Brain pericyte (primary cell): ENCODE measurements at places on chromosomes 3 and 15.

GRCh38 chr3:127151992-127152650 lies 40.8 kb upstream of the PRR23E start:
- DNase-seq: no peak

GRCh38 chr15:100862162-100862561 lies 17.5 kb upstream of the ALDH1A3 start:
- no peak for DNase-seq

- peak; percentile 13 for DNase-seq
These were observed 136.5 kb upstream of the MLF1 start for GRCh38 chr3:158434412-158435038.

DNA sequence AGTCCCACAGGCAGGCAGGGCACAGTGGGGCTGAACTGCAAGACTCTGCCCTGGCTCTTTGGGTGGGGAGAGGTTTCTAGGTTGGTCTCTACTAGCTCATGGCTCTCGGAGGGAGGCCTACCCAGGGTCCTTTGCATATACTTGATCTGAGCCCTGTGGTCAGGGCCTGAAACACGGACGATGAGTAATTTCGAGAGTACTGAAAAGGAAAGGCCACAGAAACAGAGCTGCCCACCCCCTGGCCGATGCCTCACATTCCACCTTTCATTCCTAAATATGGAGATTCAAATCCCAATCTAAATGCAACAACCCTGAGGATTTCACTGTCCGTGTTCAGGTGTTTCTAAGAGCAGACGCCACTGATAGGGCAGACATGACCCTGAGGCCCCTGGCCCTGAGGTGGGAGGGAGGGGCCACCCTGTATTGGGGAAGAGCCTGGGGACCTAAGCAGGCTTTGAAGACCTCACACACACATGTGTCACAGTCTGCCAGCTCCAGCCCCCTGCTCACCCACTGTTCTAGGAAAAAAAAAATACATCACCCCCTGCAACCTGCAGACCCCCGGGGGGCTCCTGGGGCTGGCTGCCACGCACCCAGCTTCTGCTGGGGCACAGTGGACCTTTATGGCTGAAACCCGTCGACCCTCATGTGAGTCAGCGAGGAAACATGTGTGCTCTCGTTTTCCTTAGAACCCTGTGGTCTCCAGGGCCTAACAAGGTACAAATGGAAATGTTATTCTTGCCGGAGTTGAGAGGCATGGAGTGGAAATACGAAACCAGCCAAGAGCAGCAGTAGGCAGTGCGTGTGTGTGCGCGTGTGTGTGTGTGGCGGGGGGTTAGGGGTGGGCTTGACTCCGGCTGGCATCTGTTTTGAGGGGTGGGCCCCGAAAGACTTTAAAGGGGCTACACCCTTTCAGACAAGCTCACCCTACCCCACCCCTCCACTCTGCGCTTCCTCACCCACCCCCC lies 112.7 kb downstream of the CHSY1 start:
- DNase-seq: peak; percentile 70

GRCh38 chr15:57751177-57751800 lies 44.8 kb downstream of the POLR2M start:
- no peak for DNase-seq

DNA sequence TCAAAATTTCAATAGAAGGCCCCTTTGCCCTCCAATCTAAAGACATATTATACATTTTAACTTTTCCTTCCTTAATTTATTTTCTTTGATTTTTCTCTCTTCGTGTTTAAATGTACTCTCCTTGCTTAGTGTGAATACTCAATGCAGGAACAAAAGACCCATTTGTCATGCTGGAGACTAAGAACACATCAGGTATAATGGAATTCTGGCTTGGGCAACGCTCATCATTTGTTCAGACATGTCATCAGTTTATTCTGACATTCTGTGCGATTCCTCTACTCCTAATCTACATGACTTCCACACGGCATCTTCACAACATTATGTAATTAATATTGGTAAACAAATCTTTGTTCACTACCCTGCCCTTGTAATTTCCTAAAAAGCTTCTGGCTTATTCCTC lies 136.6 kb upstream of the LRRN1 start:
- DNase-seq: no peak

GRCh38 chr3:104519468-104520227 lies 847.1 kb upstream of the ALCAM start:
- no peak for DNase-seq

DNA sequence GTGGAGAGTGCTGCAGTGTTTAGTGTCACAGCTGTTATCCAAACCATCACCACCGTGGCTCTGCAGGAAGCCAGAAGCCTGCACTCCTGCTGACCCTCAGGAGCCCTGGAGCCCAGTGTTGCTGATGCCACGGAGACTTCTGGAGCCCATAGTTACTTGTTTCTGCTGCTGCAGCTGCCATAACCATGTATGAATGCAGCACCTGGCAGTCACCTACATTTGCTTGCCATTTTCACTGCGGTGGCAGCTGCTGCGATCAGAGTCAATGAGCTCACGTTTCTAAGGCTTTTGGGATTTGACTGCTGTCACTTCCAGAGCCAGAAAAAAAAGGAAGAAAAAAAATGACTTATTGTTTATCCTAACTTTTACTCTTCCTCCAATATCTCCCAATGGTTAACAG lies 299.2 kb upstream of the THRB start:
- DNase-seq: no peak

DNA sequence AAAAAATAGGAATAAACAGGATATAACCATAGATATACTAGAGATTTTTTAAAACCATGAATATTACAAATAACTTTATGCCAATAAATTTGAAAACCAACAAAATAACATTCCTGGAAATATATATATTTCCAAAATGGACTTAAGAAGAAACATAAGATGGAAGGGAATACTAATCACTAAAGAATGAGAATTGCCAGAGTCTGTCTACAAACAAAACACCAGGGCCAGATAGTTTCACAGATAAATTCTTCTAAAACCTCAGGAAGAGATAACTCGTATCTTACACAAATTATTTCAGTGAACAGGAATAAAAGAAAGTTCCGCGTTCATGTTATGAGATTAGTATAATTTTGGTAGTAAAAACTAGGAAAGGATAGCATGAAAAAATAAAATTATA lies 107.3 kb downstream of the HERC1 start:
- no peak for DNase-seq

GRCh38 chr3:57896691-57897090 lies 111.5 kb upstream of the FLNB start:
- DNase-seq: no peak

- DNase-seq: no peak
These were observed 339.6 kb downstream of the RORA start for GRCh38 chr15:60889491-60889890.

- no peak for DNase-seq
These were observed 12.1 kb downstream of the GOLM2 start for GRCh38 chr15:44300572-44300971.

DNA sequence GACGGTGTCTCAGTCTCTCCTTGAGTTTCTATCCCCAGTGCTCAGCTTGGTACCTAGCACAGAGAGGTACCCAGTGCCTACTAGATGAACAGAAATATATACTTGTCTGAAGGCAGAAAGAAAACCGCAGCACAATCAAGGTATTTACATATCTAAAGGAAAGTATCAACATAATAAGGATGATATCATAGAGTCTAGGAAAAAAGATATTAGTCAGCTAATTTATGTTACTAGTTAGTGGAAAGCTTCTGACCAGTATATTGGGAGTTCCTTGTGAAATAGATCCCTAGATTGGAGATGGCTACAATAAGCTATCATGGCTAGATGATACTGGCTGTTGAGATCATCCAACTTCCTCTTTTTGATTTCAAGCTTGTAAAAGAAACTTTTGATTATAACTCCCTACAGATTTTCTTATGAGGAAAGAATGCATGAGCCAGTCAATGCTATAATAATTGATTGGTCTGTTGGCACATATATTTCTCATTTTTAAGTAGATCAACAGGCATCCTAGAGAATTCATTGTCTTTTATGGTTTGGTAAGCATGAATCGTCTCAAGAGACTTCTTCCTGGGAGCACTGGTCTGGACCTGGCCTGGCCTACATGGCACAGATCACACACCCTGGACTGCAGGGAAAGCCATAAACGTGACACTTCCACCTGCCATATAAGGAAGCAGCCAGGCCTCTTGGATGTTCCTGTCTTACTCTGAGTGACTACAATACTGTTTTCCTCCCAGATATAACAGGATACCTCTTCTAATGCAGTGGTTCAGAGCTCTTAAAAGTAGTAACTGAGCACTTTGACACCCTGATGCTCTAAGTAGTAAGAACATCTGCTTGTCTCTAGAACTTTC lies 60.7 kb downstream of the IMPG2 start:
- DNase-seq: no peak

- DNase-seq: no peak
These were observed 230.0 kb downstream of the ERC2 start for GRCh38 chr3:56238299-56238698.

GRCh38 chr3:105594219-105594618 lies 227.5 kb downstream of the ALCAM start:
- DNase-seq: no peak

DNA sequence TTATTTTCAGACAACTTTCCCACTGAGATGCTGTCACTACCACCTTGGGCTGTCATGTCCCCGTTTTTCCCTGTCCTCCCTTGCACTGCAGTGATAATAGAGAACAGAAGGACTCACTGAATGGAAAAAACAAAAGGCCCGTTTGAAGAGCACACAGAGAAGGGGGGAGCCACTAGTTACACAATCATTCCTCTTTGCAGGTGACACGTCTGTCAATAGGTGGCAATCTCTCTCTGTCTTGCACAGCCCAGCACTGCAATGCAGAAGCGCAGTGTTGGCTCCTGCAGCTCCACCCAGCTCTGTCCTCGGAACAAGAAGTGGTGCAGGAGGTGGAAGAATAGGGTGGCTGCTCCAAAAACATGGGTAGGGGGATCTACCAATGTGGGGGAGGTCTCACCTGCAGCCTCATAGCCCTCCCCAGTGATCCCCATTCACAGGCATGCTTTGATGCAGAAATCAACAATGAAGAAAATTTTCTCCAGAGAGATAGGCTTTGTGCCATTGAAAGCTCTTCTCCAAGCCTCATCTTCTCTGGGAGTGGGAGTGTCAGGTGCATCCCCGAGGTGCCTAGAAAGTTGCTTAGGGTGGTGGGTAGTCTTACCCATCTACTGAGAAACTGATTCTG lies 31.8 kb downstream of the FSTL1 start:
- DNase-seq: no peak

GRCh38 chr15:31245756-31246155 lies 80.9 kb upstream of the KLF13 start:
- no peak for DNase-seq

DNA sequence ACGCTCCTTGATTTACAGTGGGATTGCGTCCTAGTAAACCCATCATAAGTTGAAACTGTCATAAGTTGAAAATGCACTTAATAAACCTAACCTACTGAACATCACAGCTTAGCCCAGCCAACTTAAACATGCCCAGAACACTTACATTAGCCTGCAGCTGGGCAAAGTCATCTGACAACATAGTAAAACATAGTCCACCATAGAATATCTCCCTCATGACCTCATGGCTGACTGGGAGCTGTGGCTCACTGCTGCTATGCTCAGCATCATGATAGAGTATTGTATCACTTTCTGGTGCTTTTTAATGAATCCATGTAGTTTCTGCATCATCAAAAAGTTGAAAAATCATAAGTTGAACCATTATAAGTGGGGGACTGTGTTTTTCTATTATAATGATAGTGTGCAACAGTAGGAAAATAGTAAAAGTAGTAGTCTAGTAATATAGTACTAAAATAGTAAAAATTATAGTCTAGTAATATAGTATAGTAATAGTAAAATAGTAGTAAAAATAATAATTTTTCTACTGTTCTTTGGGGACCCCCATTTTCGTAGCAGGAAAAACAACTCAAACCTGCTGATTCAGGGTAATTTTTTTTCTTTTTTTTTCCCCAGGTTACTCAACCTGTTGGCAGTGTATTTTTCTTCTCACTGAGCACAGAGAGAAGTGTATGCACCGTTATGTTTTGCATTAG lies 233.5 kb downstream of the MYRIP start:
- DNase-seq: no peak

DNA sequence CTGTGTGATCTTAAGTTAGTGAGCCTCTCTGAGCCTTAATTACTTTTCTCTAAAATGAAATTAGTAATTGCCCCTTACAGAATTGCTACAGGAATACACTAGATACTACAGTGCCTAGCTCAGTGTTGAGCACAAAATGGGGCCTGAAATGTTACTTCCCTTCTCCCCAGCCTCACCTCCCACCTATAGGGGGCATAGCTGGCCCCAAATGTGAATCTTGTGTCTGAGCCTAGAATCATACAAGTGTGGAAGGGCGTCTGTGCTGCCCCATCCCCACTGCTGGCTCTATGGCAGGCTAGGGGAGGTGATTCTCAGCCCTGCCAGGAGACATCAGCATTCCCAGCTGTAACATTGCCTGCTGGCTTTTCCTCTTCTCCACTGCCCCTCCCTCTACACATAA lies 42.7 kb downstream of the IFT122 start:
- no peak for DNase-seq

- DNase-seq: no peak
These were observed 32.8 kb downstream of the CDIN1 start for GRCh38 chr15:36612063-36612788.

DNA sequence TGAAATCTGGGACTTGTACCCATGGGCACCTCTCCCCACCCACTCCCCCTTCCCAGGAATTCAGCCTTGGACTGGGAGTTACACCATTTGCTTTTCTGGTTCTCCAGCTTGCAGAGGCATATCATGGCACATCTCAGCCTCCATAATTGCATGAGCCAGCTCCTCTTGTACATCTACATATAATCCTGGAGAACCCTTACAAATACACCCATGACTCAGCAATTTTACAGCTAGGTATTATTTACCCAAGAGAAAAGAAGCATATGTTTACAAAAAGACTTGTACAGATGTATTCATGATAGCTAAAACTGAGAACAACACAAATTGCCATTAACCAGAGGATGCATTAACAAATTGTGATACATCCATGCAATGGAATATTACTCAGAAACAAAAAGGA lies 58.4 kb downstream of the RPLP1 start:
- DNase-seq: no peak

DNA sequence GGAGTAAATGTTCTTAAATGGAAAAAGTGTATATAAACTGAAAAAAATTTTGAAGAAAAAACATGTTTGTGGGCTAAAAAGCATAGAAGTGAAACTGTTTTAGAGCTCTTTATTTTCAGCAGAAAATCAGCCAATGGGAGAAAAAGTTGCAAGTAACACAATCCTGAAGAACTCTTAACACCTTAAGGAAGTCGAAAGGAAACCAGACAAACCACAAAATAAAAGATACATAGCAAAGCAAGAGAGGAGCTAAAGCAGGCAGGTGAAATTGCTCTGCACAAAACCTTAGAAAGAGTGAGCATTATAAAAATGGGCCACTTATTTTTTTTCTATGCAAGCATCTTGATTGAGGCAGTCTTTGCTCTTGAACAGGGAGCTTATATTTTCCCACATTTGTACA lies 300.5 kb downstream of the RAP2B start:
- no peak for DNase-seq

- DNase-seq: peak; percentile 71
These were observed 42.0 kb upstream of the CFAP161 start for GRCh38 chr15:81091889-81092558.

GRCh38 chr3:119146578-119147375 lies 812 bp downstream of the TEX55 start:
- no peak for DNase-seq

- no peak for DNase-seq
These were observed 4.5 kb downstream of the THBS1 start for GRCh38 chr15:39585389-39585841.
